ENCODE measurements at places on chromosomes 11 and 22.
A peak's percentile ranks its signal among the peaks of the same experiment; 100 is the strongest.

- DNase-seq = no peak
Observed at GRCh38 chr11:63884196-63884932, 32.6 kb downstream of the RCOR2 start.

- DNase-seq = no peak
Observed at GRCh38 chr11:18105086-18105801, 638 bp downstream of the SAAL1 start.

- no peak for DNase-seq
Observed at GRCh38 chr11:105073456-105074165, 28.5 kb upstream of the CARD16 start.

- peak; percentile 71 for DNase-seq
Observed at GRCh38 chr11:116835791-116836631, 1.4 kb downstream of the APOA1 start.

DNA sequence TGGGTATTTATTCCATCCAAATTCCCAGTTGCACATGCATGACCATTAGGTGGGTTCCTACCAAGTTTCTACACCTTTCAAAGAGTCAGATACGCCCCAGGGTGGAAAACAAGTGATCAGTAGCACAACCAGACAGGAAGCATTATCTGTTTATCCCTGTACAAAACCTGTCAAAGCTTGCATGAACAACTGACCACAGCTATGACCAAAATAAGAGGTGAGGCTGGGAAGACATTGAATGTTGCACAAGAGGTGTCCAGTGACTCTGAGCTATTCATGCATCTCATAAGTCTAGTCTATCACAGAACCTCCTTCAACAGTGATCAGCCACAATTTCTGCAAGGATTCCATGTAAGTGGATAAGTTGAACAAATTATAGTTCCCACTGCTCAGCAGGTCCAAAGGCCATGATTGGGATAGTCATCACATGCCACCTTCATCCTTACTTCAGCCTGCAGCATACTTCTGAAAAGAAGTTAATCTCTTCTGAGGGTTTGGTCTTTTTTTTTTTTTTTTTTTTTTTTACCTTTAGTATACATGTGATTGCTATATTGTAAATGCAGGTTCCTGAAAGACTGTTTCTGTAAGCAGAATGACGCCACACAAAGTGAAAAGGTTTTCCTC, 28.0 kb upstream of the TMEM45B start:
- no peak for DNase-seq

GRCh38 chr11:119712459-119713358, 16.3 kb downstream of the NECTIN1 start:
- no peak for DNase-seq

- DNase-seq = no peak
Observed at GRCh38 chr11:100730266-100730665, 43.2 kb downstream of the ARHGAP42 start.

- no peak for DNase-seq
Observed at GRCh38 chr22:25628494-25628893, 64.0 kb downstream of the GRK3 start.

DNA sequence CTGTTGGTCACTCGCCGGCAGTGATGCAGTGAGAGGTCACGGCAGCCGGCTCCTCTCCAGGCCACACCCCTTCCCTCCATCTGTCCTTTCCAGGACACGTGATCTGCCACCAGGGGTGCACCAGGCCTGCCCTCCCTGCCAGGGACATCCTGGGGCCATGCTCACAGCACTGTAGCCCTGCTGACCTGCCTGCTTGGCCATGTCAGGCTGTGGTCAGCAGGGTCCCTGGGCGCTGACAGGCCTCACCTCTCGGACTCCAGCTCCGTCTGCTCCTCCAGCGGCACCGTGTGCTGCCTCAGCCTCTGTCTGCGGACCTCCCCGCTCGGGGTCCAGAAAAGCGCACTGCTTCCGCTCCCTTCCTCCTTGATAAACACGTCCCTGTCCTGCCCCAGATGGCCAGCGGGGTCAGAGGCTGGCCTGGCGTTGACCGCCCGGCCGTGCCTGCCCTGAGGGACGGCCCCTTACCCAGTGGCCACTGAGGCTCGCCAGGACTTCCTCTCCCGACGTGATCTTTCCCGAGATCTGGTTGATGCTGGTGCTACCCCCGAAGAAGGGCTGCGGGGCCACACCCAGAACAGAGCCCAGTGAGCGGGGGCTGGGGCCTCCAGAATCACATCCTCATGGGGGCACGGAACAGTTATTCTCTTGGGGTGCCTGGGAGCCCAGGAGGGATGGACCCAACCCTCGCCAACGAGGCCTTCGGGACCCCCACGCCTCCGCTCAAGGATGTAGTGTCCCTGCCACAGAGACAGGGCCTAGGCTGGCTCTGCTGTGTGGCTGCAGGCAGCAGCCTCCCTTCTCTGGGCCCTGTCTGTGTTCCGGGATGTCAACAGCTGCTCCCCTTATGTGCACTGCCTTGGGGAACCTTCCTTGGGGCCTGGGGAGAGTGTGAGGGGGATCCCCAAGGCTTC, 36.3 kb upstream of the CARS1 start:
- DNase-seq = no peak

DNA sequence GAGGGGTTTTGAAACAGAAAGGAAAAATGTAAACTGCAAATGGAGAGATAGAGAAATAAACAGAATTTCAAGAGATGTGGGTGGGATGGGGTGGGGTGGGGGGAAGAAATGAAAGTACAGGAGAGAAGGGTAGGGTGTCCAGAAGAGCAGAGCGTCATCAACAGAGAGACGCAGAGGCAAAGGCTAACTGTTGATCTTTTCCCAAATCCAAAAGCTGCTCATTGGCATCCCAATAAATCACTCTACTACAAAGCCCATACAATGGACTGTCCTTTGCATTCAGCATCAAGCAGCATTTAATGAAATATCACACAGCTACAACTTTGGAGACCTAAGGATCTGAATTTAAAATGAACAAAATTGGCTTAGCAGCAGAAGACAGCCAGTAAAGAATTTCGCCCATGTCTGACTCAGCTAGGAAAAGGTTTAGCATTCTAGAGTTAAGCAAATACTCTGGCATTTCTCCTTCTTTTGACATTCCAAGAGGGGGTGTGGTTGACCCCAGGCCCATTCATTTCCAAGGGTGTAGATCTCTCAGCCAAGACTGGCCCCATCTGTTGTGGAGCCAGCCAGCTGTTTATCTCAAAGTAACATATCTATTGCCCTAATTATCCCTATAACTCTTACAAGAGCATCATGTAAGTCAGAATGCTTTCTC, 1.5 kb downstream of the RAB30 start:
- no peak for DNase-seq

DNA sequence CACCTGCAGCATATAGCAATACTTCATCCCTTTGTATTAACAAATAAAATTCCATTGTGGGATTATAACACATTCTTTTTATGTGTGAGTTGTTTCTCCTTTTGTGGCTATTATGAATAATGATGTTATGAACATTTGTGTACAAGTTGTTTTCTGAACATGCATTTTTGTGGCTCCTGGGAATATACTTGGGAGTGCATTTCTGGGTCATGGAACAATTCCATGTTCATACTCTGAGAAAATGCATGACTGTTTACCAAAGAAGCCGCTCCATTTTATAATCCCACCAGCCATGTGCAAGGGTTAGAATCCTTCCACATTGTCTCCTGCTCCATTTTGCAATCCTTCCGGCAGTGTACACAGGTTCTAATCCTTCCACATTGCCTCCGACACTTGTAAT, 713.8 kb downstream of the TBC1D22A start:
- no peak for DNase-seq

GRCh38 chr11:59285716-59286260, 72.9 kb upstream of the OR5AN1 start:
- no peak for DNase-seq

GRCh38 chr11:46285173-46285572, 7.7 kb downstream of the CREB3L1 start:
- DNase-seq = no peak

GRCh38 chr22:42994276-42994916, 20.6 kb downstream of the PACSIN2 start:
- no peak for DNase-seq

GRCh38 chr11:14446701-14447169, 52.9 kb downstream of the COPB1 start:
- DNase-seq = no peak

GRCh38 chr11:20010156-20010850, 150.0 kb downstream of the DBX1 start:
- no peak for DNase-seq

- no peak for DNase-seq
Observed at GRCh38 chr11:35367491-35367890, 51.9 kb downstream of the SLC1A2 start.

GRCh38 chr11:71060391-71060791, 192.0 kb downstream of the SHANK2 start:
- DNase-seq = no peak

- DNase-seq = no peak
Observed at GRCh38 chr11:57742087-57742452, 779 bp downstream of the SELENOH start.

- no peak for DNase-seq
Observed at GRCh38 chr11:7973011-7973410, 7.8 kb upstream of the NLRP10 start.

- DNase-seq = no peak
Observed at GRCh38 chr11:134500621-134501020, 88.6 kb upstream of the B3GAT1 start.

DNA sequence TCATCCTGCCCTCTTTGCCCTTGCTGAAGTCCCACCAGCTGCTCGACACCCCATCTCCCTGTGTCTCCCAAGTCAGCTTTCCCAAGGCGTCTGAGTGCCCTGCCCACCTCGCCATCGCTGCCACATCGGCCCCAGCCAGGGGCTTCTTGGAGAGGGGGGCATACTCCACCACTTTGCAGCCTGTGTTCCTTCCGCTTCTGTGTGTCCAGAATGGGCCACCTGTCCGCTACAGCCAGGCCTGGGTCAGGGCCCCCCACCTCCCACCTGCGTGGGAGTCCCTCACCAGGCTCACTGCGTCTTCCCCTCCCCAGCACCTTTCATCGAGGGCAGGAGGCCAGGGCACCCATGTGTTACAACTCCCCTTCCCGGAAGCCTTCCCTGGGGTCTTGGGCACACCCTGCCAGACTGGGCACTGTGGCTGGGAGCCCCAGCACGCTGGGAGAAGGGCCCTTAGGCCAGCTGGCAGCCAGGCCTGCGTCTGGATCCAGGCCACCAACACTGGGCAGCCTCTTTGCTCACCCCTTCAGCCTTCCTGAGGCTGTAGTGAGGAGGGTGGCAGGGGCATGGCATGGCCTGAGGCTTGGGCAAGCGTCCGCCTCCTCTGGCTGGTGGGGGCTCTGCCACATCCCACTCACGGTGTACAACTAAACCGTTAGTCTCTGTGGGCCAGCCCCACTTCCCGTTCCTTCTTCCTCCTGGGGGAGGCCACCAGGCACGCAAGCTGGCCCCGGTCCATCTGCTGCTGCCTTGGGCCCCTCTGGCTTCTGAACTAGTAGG, 13.4 kb downstream of the CPT1A start:
- DNase-seq = peak; percentile 27
